ENCODE measurements at places on chromosomes 4 and X. TPM values are rescaled to one million over a fixed set of nuclear protein-coding genes. Genes with fewer than 3 reads are reported as not detected.

Gene HSFX3
- not detected for polyA plus RNA-seq

- DNase-seq, result no peak
- H3K4me3 ChIP-seq, result no peak overlapping the region
- H3K4me1 ChIP-seq, result no peaks in the 10 kb centered on the region
- no peaks in the 10 kb centered on the region for H3K27me3 ChIP-seq
- H3K36me3 ChIP-seq, result no peaks in the 10 kb centered on the region
- H3K27ac ChIP-seq, result no peak overlapping the region
Measured at GRCh38 chr4:17265653-17266052, 246.2 kb downstream of the QDPR start.

DNA sequence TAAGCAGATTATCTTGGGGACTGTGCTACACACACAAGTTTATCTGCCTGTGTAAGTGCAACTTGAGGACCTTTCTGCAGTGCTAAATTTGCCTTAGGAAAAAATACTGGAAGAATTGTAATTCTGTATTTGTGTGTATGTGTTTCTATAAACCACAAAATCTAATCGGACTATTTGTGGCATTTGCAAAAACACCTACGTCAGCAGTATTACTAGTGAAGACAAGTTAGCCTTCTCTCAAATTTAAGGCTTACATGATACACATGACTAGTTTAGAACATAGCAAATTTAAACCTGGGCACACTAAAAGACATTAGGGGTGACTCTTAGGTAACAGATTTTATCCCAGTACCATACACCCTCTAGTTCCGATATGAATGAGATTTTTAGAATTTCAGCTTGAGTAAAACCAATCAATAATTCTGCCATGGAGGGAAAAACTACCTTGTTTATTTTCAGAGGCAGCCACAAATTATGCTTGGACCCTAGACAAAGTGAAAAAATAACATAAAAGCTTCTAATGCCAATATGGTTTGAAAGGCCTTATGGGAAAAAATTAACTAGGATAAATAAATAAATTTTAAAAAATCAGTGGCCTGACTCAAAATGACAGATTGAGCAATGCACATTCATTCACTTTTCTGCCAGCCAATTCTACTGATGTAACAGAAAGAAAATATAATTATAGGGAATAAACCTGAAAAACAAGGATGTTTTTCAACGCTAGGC lies 176.4 kb downstream of the SNCA start:
- DNase-seq, result no peak
- no peak overlapping the region for H3K4me3 ChIP-seq
- H3K36me3 ChIP-seq, result no peaks in the 10 kb centered on the region
- no peaks in the 10 kb centered on the region for H3K4me1 ChIP-seq
- H3K27ac ChIP-seq, result no peak overlapping the region

DNA sequence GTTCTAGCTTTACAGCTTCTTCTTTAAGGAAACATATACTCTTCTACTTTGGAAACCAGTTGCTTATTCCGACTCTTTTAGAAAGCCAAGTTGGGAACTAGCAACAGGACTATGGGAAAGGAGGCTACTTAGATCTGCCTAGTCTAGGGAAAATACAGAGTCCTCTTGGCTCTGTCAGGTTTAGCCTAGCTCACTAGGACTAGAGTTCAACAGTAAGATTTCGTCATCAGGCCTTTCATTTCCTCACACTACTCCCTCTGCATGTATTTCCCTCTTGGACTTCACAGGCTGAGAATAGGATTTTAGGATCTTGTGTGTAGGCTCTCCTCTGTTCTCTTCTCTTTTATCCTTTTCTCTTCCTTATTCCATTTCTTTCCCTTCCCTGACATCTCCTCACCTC lies 409.8 kb downstream of the AR start:
- no peak overlapping the region for H3K4me3 ChIP-seq
- no peaks in the 10 kb centered on the region for H3K36me3 ChIP-seq
- no peak overlapping the region for H3K27ac ChIP-seq
- no peak for DNase-seq
- no peaks in the 10 kb centered on the region for H3K4me1 ChIP-seq
- no peaks in the 10 kb centered on the region for H3K27me3 ChIP-seq

GRCh38 chr4:26010304-26010703 lies 96.3 kb downstream of the SMIM20 start:
- H3K27me3 ChIP-seq, result peaks cover 4% of the 10 kb centered on the region
- no peak overlapping the region for H3K4me3 ChIP-seq
- DNase-seq, result no peak
- H3K36me3 ChIP-seq, result no peaks in the 10 kb centered on the region
- H3K4me1 ChIP-seq, result no peaks in the 10 kb centered on the region

GRCh38 chr4:173746424-173746823 lies 216.4 kb upstream of the HAND2 start:
- no peaks in the 10 kb centered on the region for H3K36me3 ChIP-seq
- no peak overlapping the region for H3K27ac ChIP-seq
- H3K4me3 ChIP-seq, result no peak overlapping the region
- H3K27me3 ChIP-seq, result no peaks in the 10 kb centered on the region
- no peak for DNase-seq
- H3K4me1 ChIP-seq, result no peaks in the 10 kb centered on the region

Measured in small intestine (tissue), 16 donors.